ENCODE measurements at places on chromosomes 5 and 9.

GRCh38 chr9:99515895-99516656 is 294.0 kb downstream of the SEC61B start:
- DNase-seq = no peak

DNA sequence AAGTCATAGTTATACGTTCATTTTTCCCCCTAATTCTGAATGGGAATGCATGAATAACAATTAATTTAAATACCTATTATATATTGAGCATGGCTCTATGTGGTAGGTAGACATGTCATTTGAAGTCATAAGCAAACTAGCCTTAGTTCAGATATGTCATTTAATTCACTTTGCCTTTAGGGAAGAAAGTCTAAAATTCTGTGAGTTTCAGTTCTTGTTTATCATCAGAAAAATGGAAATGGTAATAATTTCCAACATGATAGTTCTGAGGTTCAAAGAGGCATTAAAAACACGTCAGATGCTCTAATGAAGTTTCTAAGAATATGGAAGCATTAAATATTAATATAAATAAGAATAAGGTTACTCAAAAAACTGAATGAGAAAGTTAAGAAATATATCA is 13.1 kb upstream of the ANXA1 start:
- no peak for DNase-seq

GRCh38 chr5:7925961-7926695 is 57.2 kb downstream of the MTRR start:
- DNase-seq = no peak

GRCh38 chr5:31119938-31120641 is 73.4 kb upstream of the CDH6 start:
- no peak for DNase-seq

DNA sequence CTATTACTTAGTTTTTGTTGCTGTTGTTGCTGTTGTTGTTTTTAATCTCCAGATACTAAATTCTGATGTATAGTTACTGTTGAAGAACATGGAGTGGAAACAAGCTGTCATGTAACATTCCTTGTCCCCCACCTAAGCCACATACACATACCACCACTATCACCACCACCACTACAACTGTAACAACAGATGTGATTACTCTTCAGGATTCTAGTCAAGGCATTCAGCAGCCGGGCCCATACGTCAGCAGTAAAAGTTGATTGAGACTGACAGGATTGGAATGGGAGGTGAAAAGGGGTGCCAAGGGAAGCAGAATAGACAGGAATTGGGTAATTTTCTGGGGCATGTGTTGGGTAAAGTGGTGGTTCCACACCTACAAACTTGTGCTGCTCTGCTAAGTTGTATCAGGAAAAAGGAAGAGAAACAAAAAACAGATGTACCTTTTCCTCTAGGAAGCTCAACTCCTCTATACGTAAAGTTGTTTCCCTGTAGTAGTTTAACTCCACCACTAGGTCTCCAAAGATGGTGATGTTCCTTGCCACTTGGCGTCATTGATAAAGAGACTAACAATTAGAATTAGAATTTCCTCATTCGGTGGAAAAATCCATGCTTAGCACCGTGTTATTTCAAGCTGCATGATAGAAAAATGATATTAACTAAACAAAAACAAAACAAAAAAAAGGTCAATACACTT is 138.6 kb downstream of the ARRDC3 start:
- DNase-seq = no peak

DNA sequence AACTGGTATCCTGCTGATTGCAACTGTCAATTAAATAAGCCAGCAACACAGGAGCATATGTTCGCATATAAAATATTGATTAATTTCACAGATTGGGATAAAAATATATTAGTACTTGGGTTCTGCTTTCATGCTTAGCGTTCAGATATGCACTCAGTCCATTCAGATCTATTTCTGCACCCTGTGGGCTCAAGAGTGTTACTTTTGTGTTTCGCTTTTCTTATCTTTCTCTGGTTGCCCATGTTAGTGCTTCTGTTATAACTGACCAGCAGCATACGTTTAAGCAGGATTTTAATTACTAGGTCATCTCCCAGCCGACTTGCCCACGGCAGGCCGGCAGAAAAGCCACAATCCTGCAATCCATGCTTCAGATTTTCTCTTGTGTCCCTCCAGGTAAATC is 289.1 kb downstream of the EBF1 start:
- no peak for DNase-seq

DNA sequence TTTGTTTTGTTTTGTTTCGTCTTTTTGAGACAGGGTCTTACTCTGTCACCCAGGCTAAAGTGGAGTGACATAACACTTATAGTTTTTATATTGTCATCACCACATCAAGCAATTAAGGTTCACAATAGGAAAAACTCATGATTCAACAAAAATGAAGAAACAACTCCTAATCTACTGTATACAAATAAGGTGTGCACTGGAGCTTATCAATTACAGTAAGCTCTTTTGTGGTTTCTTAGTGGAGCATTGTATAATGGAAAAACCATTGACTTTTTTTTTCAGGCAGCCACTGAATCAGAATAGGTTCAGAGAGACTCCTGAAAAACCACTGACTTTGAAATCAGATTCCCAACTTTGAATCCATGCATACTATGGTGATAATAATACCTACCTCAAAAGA is 10.8 kb upstream of the PLIN2 start:
- no peak for DNase-seq

- DNase-seq = no peak
Measured at GRCh38 chr9:115520646-115521045, 402.7 kb upstream of the TNC start.

DNA sequence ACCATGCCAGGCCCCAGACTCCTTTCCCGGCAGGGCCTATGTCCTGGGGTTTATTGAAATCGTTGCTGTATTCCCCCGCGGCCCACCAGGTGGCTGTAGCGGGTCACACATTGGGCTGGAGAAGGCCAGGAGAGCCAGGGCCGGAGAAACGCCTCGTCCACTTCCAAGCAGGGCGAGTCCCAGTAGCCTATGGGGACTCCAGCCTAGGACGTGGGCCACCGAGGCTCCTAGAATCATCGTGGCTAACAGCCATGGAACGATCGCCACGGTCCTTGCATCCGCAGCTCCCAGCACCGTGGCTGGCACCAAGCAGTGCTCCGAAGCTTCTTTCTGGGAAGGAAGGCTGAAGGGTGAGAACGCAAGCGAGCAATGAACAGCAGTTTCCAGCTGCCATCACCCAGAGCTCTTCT is 87.7 kb downstream of the ENTREP1 start:
- no peak for DNase-seq

DNA sequence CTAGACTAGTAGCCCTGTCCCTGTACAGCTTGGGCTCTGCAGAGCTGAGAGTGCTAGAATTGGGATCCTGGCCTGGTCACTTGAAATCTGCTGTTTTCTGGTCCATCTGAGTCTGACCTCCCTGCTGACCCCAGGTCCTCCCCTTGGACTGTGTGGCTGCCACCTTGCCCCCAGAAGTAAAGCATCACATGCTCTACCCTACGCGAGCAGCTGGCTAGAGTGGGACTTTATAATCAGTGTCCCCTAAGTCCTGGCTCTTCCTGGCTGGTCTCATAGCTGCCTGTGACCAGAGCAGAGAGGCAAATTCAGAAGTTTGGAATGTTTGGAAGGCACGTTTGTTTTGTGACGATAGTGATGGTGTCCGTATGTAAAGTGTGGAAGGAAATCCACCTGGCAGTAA is 81.0 kb downstream of the ARHGEF28 start:
- no peak for DNase-seq

DNA sequence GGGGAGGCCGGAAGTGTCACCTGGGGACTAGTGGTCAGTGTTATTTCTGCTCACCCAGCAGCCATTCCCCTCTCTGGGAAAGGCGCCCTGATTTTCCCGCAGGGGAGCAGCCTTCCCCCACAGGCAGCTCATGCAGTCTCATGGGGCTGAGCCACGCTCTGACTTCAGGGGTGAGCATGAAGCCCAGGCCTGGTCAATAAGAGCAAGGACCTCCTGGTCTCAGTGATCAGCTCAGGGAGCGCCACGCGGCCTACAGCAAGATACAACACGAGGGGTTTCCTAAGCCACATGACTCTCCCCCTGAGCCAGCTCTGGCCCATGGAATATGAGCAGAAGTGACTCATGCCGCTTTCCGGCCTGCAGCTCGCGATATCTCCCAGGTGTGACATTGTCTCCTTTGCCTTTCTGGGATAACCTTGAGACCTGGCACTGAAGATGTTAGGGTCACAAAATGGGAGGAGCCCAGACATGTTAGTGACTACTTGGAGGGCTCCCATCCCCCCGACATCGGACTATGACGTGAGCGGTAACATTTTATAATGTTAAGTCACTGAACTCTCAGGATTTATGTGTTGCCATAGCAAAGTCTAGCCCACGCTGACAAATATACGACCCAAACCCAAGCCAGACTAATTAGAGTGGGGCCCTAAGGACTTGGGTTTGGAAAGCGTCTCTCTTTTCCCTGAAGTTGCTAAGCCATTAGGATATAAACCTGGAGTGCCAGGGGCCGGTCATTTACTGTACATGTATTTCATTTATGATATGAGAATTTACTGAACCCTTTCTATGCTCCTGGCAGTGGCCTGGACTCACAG is 46.5 kb upstream of the GFPT2 start:
- DNase-seq = no peak

DNA sequence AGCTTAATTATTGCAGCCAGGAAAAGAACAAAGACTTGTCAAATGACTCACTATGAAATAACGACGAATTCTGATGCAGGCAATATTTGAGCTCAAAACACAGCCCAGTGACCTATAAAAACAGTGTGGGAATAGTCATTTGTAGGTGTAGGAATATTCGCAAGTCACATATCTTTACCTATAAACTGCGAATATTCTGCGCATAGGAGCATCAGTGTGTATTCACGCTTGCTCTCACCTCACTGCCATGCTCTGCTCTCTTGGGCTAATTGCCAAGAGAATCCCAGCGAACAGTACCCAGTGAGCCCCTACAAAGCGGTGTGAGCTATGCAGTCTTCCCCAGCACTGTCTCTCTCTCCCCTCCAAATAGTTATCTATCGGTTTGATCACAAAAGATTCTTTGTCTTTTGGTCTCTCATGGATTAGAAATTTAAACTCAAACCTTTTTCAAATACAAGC is 74.2 kb downstream of the ST8SIA4 start:
- DNase-seq = no peak

GRCh38 chr9:118928722-118929121 is 440.5 kb downstream of the BRINP1 start:
- DNase-seq = no peak

- DNase-seq = no peak
Measured at GRCh38 chr5:156402387-156402921, 75.5 kb downstream of the SGCD start.

DNA sequence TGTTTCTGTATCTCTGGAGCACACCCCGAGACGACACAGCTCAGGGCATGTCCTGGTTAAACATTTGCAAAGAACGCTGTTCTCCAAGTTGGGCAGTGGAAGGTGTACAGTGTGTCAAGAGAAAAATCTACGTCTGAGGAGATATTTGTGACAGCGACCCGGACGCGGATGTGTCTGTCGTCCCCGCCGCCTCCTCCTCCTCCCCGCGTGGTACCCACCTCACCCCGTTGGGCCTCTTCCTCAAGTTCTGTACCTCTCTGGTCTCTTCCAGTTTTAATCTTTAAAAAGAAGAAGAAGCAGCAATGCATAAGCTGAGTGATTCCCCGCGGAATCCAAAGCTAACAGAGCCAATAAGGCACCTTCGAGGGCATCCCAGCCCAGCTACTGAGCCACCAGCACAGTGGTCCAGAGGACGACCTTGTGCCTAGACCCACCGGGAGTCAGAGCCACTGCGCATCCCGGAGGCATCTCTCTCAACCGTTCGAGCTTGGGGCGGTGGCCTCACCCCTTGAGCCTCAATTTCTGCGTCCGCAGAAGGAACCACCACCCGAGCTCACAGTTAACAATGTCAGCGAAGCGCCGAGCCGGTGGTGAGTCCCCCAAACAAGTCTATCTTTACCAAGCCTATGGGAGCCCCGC is 467 bp downstream of the C9orf78 start:
- DNase-seq = no peak

GRCh38 chr9:78963911-78964310 is 607.9 kb upstream of the TLE4 start:
- DNase-seq = peak; percentile 47

DNA sequence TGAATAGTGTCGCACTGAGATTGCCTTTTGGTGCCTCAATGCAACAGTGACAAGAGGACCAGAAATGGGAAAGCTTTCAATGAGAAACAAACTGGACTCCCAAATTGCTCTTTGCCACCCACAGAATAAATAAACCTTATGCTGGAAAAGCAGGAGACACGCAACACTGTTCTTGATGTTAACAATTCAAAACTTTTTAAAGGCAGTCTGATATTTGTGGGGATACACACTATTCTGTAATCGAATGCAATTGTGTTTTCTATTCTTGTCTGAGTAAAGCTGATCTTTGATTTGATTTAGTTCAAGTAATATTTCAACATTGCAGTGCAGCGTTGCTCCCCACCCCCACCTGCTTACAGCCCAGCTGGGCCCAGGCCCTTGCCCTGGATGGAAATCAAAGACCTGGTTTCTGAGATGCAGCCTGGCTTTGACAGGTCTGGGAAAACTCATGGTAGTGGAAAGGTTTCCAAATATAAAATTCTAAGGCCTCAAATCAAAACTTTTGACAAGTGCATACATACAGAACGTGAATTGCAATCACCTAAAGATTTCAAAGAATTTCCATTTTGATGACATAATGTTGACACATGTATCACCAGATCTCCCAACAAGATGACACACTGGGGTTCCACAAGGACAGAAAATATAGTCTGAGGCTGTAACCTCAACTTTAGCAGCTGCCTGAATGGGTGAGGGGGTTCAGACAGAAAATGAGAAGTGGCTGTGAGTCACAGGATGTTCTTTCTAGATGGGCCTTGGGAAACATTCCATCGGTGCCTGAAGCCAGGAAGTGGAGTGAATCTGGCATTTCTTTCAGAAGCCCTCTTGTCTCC is 55.1 kb downstream of the ABCA1 start:
- no peak for DNase-seq

GRCh38 chr9:130288926-130289690 is 23.5 kb downstream of the HMCN2 start:
- no peak for DNase-seq

DNA sequence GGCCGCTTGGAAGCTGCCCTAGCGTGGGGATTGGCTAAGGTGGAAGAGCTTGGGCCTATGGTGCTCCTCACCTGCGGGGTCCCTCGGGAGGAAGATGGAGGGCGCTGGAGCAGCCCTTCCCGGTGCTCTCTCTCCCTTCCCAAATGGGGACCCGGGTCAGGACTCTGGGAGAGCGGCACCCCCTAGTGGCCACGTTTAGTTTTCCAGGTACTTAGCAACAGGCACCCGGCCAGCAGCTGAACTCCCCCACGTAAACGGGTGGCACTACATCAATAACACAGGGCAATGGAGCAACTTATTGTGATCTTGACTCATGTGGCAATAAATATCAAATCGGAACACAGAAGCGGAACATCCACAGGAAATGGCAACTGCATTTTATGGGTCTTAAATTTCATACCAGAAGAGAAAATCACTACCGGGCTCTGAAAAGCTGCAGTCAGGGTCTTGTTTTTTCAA is 316.6 kb downstream of the AGTPBP1 start:
- peak; percentile 79 for DNase-seq

- no peak for DNase-seq
Measured at GRCh38 chr9:35104586-35104985, 1.7 kb upstream of the STOML2 start.

- no peak for DNase-seq
Measured at GRCh38 chr5:14587150-14587549, 5.6 kb downstream of the OTULINL start.

GRCh38 chr9:20632705-20633104 is 10.4 kb upstream of the MLLT3 start:
- no peak for DNase-seq

- DNase-seq = no peak
Measured at GRCh38 chr9:113568081-113568435, 104.5 kb downstream of the RGS3 start.

Measured in NCI-H2081 (cell line).